ENCODE measurements at places on chromosomes 5 and 9.

DNA sequence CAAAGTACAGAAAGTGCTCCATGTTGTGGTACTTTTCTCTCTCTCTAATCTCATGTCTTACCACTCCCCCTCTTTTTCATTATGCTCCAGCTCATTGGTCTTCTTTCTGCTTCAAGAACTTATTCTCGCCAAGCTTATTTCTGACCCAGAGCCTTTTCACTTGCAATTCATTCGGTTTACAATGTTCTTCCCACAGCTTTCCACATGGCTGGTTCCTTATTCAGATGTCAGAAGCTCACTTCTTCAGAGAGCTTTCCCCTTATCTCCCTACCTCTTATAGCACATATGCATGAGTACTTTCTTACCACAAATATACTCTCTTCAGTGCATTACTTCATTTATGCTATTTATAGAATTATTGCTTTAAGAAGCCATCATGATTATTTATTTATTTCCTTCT is 338.8 kb upstream of the ATP10B start:
- no peak for DNase-seq

DNA sequence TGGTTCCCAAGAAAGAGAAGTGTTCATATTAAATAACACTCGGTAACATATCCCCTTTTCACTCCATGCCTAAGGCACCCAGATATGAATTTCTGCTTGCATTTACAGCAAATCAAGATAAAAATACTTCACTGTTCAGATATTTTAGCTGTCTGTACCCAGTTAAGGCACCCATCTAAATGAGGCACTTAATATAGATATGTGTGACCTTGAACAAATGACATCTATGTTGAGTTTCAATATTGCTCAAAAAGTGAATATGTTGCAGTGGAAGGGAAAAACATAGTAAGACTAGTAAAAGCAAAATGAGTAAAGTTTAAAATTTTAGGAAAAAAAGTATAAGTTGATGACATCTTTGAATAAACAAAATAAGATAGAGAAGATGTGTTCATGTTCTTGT is 32.4 kb upstream of the SPDL1 start:
- no peak for DNase-seq

GRCh38 chr9:34437006-34437925 is 21.1 kb downstream of the FAM219A start:
- DNase-seq, result peak; percentile 21

- no peak for DNase-seq
Measured at GRCh38 chr5:32449262-32449661, 4.7 kb upstream of the ZFR start.

DNA sequence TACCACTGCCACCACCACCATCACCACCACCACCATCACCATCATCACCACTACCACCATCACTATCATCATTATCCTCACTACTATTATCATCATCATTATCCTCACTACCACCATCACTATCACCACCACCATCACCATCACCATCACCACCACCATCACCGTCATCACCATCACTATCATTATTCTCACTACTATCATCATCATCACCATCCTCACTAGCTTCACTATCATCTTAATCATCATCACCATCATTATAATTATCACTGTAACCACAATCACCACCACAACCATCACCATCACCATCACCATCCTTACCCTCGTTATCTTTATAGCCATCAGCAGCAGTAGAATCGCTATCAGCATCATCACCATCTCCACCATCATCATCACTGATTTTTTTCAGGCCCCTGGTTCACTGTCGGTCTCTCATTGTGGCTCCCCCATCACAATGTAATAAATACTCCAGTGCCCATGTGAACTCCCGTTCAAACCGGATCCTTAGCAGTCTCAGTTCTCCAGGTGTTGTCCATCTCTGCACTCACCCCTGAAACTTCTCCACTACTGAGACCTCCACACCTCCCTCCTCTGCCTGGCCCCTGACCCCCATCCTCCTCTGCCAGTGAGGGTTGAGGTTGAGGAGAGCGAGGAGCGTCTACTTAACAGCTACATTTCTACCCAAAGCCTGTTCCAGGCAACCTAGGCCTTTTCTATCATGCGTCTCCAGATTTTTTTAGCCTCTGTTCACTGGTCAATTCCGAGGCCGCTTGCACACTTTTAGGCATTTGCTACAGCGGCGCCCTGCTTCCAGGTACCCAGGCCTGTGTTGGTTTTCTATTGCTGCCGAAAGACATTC is 238.2 kb downstream of the PBX3 start:
- DNase-seq, result no peak

DNA sequence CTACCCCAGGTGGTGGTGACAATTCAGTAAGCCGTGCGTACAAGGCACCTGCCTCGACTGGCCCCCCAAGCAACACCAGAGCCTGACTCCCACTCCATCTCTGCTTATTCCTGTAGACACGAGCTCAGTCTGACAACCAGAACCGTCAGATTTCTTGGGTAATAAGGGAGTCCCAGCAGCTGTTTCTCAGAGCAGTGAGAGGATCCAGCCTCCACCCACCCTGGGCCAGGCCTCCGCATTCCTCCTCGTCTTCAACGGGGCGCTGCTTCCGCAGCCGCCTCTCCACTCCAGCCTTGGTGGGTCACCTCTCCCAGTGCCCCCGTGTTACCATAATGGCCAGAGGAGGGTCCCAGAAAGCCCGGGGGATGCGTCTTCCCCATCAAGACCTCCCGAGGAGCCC is 27.7 kb upstream of the GFPT2 start:
- no peak for DNase-seq

DNA sequence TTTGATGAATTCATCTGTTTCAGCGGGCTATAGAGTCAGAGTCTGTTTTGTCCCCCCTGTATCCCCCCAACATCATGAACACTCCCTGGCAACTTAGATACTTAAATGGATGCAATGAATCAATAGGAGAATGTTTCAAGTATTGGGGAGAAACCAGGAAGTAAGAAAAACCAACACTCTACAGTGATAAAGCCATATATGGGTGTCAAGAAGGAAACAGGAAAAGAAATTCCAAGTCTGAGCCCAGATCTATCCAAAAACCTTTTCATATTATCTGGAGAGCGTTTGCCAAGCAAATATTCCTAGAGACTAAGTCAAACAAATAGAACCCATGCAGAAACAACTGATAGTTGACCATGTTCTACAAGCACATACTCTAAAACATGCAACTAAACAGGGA is 2.3 kb upstream of the GNAQ start:
- no peak for DNase-seq

DNA sequence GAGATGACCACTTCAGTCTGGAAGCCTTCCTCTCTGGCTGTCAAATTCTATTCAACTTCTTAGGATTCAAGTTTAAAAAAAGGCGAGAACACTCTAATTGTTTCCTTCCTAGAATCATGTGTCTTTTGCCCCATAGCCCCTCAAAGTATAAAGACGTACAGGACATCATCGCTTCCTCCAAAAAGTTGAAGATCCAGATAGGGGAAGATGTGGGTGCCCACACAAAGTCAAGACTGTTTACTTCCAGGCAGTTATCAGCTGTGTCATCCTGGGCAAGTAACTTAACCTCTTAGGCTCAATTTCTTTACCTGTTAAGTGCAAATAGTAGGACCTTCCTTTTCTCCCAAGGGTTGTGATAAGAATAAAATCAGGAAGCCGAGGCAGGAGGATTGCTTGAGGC is 40.1 kb downstream of the PPARGC1B start:
- no peak for DNase-seq

DNA sequence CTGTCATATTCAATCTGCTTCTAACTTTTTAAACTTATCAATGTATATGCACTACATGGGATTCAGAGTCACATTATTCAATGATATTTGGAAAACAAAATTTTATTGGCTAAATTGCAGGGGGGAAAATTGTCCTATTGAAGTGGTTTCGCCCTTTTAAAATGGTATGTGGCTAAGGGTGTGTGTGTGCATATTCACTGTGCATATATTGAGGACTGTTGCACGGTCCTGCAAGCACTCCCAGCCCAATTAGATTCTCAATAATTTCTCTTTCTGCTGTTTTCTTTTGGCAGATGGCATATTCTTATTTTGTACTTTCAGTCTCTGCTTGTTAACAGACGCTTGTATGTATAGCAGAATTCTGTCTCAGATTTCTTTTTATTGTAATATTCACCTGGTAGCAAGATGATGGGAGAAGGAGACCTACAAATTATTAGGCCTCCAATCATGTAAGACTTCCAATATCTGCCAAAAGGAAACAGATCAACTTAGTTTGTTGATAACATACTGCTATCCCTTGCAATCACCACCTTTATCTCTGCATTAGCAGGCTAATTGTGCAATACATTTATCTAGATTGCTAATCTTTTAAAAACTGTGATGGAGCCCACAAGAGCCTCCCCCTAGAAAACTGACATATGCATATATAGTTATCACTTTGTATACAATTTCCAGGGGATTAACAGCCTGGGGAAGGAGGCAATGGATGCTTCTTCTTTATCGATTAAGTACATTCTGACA is 411.5 kb downstream of the PLK2 start:
- no peak for DNase-seq

DNA sequence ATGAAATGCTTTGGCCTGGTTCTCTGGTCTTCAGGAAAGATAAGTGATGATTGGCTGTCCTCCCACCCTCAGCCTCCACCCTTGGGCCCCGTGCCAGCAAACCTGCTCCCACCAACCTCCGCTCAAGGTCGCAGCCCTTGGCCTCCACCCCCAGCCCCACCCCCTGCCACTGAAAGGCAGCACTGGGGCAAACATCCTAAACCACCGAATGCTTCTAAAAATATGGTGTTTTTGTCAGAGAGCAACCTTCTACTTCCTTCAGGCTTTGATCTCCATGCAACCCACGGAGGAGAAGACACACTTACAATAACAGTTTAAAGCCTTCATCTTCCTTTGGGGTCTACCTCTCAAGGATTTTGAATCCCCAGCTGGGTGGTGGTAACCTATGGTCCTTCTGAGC is 24.0 kb upstream of the TCF7 start:
- peak; percentile 67 for DNase-seq

- DNase-seq, result no peak
Measured at GRCh38 chr9:98101416-98101815, 17.6 kb downstream of the TRIM14 start.

- DNase-seq, result no peak
Measured at GRCh38 chr9:136527131-136527530, 18.7 kb downstream of the NOTCH1 start.

DNA sequence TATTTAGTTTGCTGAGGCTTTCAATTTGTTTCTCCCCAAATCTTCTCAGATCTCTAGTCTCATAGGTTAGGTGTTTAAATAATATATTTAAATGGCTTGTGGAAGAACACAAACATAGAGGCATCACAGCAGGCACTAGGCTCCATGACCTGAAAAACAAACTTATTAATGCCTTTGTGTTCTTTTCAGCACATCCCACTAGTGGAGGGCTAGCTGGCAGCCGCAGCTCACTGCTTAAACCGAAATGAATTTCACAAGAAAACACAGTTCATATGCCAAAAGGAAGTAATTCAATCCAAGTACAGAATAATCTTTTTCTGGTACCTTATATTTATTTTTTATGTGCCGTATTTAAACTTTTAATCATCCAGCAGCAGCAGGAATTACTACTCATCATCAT is 382.5 kb downstream of the PLK2 start:
- DNase-seq, result no peak

- DNase-seq, result no peak
Measured at GRCh38 chr9:114805670-114806525, at the start of gene TNFSF15. TSS of gene TNFSF15 (minus strand) at chr9:114806039. CDS start at chr9:114806012, 27 bp downstream.

- no peak for DNase-seq
Measured at GRCh38 chr5:81838307-81838906, 87.5 kb upstream of the SSBP2 start.

GRCh38 chr5:34564710-34565235 is 91.4 kb upstream of the RAI14 start:
- no peak for DNase-seq

DNA sequence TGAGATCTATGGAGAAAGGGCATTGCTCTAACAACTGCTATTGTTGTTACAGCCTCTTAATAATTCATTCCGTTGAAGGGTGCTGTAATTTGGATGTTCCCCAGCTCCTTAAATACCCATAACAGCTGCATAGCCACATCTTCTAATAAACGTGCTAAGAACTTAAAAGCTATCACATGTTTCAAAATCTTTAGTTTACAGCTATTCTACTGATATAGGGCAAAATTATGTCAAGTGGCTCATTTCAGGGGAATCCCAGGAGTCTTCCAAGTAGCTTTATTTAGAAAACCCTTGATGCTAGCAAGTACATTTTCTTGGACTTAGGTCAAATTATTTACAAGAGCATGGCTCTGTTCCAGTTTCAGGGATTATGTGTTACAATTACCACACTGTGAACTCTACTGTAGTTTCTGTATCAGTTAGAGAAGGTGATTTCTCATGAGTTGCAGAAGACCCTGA is 990.4 kb upstream of the ACO1 start:
- DNase-seq, result no peak

GRCh38 chr9:124894741-124895170 is 32.8 kb downstream of the ARPC5L start:
- DNase-seq, result no peak

DNA sequence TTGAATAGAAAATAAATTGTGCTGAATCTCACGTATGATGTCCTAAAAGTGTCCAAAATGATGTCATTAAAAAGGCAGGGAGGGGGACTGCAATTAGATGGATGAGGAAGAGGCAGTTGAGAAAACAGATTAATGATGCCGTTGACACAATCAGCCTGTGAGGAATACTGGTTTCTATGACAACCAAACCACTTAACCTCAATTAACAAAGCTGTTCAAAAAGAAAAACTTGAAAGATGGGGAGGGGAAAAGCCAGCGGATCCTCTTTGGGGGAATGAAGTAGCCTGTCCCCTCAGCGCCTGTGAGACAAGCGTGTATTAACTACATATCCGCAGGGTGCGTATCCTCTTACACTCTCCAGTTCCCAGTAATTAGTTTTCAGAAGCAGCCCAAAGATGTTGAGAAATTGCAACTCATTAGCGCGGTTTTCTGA is 160.7 kb downstream of the TTC39B start:
- no peak for DNase-seq
